ENCODE measurements at places on chromosomes 3 and 15.

DNA sequence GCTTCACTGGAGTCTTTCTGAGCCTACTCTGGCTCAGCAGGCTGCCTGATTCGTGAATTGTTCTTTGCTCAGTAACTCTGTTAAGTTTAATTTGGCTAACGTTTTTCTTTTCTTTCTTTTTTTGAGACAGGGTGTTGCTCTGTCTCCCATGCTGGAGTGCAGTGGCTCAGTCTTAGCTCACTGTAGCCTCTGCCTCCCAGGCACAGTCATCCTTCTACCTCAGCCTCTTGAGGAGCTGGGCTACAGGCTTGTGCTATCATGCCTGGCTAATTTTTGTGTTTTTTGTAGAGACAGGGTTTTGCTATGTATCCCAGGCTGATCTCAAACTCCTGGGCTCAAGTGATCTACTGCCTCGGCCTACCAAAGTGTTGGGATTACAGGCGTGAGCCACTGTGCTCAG lies 165.0 kb downstream of the PEX5L start:
- no peak for DNase-seq

GRCh38 chr3:19273091-19273490 lies 124.8 kb downstream of the KCNH8 start:
- DNase-seq, result no peak

GRCh38 chr3:114554731-114555130 lies 260.9 kb downstream of the TIGIT start:
- DNase-seq, result no peak

- DNase-seq, result peak; percentile 10
These were observed 40.4 kb upstream of the ACKR4 start for GRCh38 chr3:132556508-132557159.

GRCh38 chr3:188940573-188940932 lies 231.2 kb upstream of the TPRG1 start:
- DNase-seq, result no peak
